ENCODE measurements at places on chromosomes 2 and 18.

- H3K4me1 ChIP-seq = no peaks in the 10 kb centered on the region
- H3K27me3 ChIP-seq = no peaks in the 10 kb centered on the region
- DNase-seq = no peak
- H3K36me3 ChIP-seq = no peaks in the 10 kb centered on the region
Measured at GRCh38 chr18:52451851-52452250, 111.9 kb downstream of the DCC start.

- no peaks in the 10 kb centered on the region for H3K4me1 ChIP-seq
- H3K27me3 ChIP-seq = no peaks in the 10 kb centered on the region
- DNase-seq = no peak
- H3K27ac ChIP-seq = no peak overlapping the region
- no peak overlapping the region for H3K4me3 ChIP-seq
Measured at GRCh38 chr2:75284345-75284744, 85.0 kb upstream of the TACR1 start.

- no peaks in the 10 kb centered on the region for H3K36me3 ChIP-seq
- no peaks in the 10 kb centered on the region for H3K27me3 ChIP-seq
- H3K27ac ChIP-seq = no peak overlapping the region
- H3K4me3 ChIP-seq = no peak overlapping the region
Measured at GRCh38 chr2:51000849-51001617, 30.9 kb downstream of the NRXN1 start.

DNA sequence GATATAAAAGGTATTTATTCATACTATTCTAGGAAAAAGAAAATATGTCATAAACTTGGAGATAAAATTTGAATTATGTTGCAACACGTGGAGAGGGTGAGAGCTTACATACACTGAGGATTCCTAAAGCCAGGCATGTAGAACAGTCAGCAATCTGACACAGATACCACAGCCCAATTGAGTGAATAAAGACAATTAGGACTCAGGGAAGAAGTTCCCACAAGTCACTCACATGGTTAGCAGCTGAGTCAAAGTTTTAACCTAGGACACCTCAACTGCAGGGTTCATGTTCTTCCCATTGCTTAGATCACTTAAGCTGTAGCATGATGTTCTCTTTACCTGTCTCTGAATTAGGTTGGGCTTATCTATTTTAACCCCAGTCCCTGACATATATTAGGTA is 189.5 kb downstream of the CMPK2 start:
- H3K27ac ChIP-seq = no peak overlapping the region
- H3K36me3 ChIP-seq = no peaks in the 10 kb centered on the region
- H3K27me3 ChIP-seq = no peaks in the 10 kb centered on the region

- no peaks in the 10 kb centered on the region for H3K27me3 ChIP-seq
- no peak overlapping the region for H3K4me3 ChIP-seq
- no peak for DNase-seq
- no peak overlapping the region for H3K27ac ChIP-seq
Measured at GRCh38 chr2:145685383-145686050, 1165.6 kb upstream of the ZEB2 start.
